Mesangial cell (primary cell): ENCODE measurements at places on chromosomes 1 and 21. TPM values are rescaled to one million over a fixed set of nuclear protein-coding genes. Genes with fewer than 3 reads are reported as not detected.

MEGF6 gene
- 7.3 and 22.1 TPM in 2 replicates for total RNA-seq

DYNLT5 gene
- 0.49 and 0.76 TPM in 2 replicates for total RNA-seq

PIGR gene
- under 0.01 TPM in 2 replicates for total RNA-seq

CIART gene
- total RNA-seq, result 0.81 and 4.9 TPM in 2 replicates

FAM78B gene
- under 0.01 and 0.38 TPM in 2 replicates for total RNA-seq

NOS1AP gene
- 0.38 and 0.81 TPM in 2 replicates for total RNA-seq

CHML gene
- 9.9 and 11.9 TPM in 2 replicates for total RNA-seq

SPRR5 gene
- not detected in 2 replicates for total RNA-seq

FALEC gene
- 0.49 TPM in 1 of 2 replicates, not detected in the other for total RNA-seq

AADACL3 gene
- not detected in 2 replicates for total RNA-seq

CTH gene
- 5.9 and 6.5 TPM in 2 replicates for total RNA-seq

LRRC38 gene
- 0.33 TPM in 1 of 2 replicates, not detected in the other for total RNA-seq

IL20 gene
- total RNA-seq, result not detected in 2 replicates

KIF17 gene
- total RNA-seq, result 0.81 and 4.3 TPM in 2 replicates

PRDM16 gene
- under 0.01 TPM in 1 of 2 replicates, not detected in the other for total RNA-seq

NUP210L gene
- not detected in 2 replicates for total RNA-seq

EDN2 gene
- 5.2 and 15.2 TPM in 2 replicates for total RNA-seq

RPAP2 gene
- total RNA-seq, result 3.5 and 4.9 TPM in 2 replicates

SLC44A3 gene
- total RNA-seq, result 2.6 and 13.1 TPM in 2 replicates
